ENCODE measurements at places on chromosomes 11 and 22. TPM values are rescaled to one million over a fixed set of nuclear protein-coding genes. Genes with fewer than 3 reads are reported as not detected.

Gene MAP6
- 0.13 TPM for total RNA-seq

Gene TBX1
- total RNA-seq: 6.5 TPM

Gene USH1C
- not detected for total RNA-seq

Gene CHADL
- total RNA-seq: 0.74 TPM

Gene CCDC86
- total RNA-seq: 33.9 TPM

Gene LSP1
- total RNA-seq: not detected

Gene SAAL1
- total RNA-seq: 35.1 TPM

Gene TRIM68
- total RNA-seq: 10.4 TPM

Gene BRMS1
- total RNA-seq: 80.5 TPM

Gene SCN4B
- 0.21 TPM for total RNA-seq

Gene CARD18
- not detected for total RNA-seq

Gene CHRNA10
- total RNA-seq: 0.33 TPM

Gene APOL5
- total RNA-seq: not detected

Gene MMP12
- not detected for total RNA-seq

Gene TMEM121B
- 0.04 TPM for total RNA-seq

Gene OR2AT4
- total RNA-seq: not detected

Gene TEF
- total RNA-seq: 4.0 TPM

Gene LRRC4C
- total RNA-seq: not detected

Gene NXPE1
- not detected for total RNA-seq

Gene KCNQ1OT1
- total RNA-seq: 1.1 TPM

Gene SULT4A1
- 0.26 TPM for total RNA-seq

Gene LINC01488
- total RNA-seq: not detected

Gene TRPC6
- 0.04 TPM for total RNA-seq

Gene DBX1
- total RNA-seq: not detected

Gene OR52J3
- total RNA-seq: not detected

Gene TRIM48
- total RNA-seq: not detected

Gene TMEM132A
- 55.7 TPM for total RNA-seq

Gene GGT1
- 0.28 TPM for total RNA-seq

Gene DGAT2
- total RNA-seq: 0.49 TPM

Gene THY1
- total RNA-seq: not detected

Gene CARD16
- 37.5 TPM for total RNA-seq

Gene RBMXL2
- 0.04 TPM for total RNA-seq

Gene OVOL1
- not detected for total RNA-seq

Gene OR5P2
- not detected for total RNA-seq

Gene CASP5
- total RNA-seq: not detected

Gene OR52K2
- total RNA-seq: not detected

Gene IGLL1
- total RNA-seq: not detected

Gene SCGB1A1
- not detected for total RNA-seq

Gene C11orf86
- not detected for total RNA-seq

Gene MUC2
- not detected for total RNA-seq

Gene RNF215
- 18.1 TPM for total RNA-seq

Gene SLN
- total RNA-seq: not detected

Gene CPT1B
- total RNA-seq: 2.7 TPM

Gene GAB2
- 19.6 TPM for total RNA-seq

Gene MPZL2
- 148 TPM for total RNA-seq

Gene TEX54
- 0.26 TPM for total RNA-seq

Gene TRPM5
- not detected for total RNA-seq

Gene DDI1
- not detected for total RNA-seq

Data from pulmonary artery endothelial cell (primary cell).